ENCODE measurements at places on chromosomes 7 and 10.

- no peak for DNase-seq
These were observed 93.2 kb downstream of the UNCX start for GRCh38 chr7:1325646-1326510.

DNA sequence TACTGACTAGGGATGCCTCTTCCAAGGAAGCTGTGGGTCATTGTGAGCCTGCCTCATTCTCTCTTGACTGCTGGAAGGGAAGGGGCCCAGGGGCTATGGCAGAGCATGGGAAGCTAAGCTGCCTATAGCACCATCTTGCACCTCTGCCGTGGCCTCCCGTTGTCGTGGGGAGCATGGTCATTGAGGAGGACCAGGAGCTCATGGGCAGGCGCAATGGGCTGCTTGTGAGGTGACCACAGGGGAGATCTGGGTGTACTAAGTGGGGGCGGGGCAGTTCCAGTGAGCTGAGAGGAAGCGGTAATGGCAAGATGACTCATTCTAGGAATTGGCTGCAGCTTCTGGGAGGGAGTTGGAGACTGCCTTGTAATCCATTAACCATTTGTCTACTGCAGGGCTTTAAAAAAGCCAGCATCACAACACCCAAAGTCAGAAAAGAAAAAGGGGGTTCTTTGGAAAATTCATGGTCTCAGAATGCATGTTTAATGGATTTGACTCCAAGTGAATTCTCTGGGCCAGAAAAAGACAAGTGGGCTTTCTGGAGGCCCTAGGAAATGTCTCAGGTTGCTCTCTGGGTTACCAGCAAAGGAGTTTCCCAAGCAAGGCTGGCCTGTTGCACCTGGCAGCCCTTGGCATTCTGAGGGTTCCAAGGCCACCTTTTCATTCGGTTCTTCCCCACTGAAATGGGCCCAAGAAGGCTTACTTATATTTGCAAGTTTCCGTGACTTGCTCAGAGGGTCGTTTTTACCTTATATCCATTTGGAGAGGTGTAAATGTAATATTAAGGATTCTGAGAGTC lies 3.6 kb downstream of the DUSP5 start:
- DNase-seq: no peak

GRCh38 chr10:92530891-92531535 lies 42.9 kb downstream of the IDE start:
- no peak for DNase-seq

- no peak for DNase-seq
These were observed 12.9 kb upstream of the INPP5A start for GRCh38 chr10:132524443-132525285.

DNA sequence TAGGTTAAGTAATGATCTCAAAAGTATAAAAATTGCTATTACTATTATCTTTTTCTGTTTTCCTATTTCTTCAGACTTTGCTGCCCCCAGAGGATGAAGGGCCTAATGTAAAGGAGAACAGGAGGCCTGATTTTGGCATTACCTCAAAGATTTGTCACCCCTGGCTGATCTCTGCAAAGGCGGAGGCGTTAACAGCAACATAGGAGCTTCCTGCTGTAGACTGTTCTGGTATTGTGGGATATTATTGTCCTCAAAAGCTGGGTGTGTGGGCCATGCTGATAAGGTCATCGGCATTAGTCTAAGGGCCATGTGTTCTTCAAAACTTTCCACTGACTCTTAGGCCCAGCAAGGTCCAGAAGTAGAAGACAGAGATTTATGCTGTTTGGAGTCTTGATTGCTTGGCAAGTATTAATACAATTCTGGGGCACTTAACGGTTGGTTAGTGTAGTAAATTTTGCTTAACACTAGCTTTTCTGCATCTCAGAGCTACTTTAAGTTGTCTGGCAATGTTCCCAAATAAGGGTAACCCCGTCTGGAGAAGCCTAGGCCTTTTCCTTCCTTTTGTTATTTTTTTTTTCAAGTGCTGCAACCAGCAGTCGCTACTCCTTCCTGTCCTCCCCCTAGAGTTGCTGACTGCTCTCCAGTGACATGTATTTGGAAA lies 14.0 kb upstream of the ENTPD1 start:
- no peak for DNase-seq

GRCh38 chr10:101834341-101834740 lies 9.3 kb downstream of the KCNIP2 start:
- DNase-seq: no peak

DNA sequence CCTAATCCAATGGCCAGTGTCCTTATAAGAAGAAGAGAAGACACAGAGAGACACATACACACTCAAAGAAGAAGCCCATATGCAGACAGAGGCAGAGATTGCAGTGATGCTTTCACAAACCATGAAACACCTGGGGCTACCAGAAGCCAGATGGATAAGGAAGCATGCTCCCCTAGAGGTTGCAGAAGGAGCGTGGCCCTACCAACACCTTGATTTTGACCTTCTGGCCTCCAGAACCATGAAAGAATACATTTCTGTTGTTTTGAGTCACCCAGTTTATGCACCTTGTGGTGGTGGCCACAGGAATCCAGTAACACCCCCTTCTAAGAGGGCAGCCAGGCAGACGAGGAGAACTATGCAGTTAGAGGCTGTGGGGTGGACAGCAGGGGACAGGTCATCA lies 43.5 kb downstream of the AOC1 start:
- no peak for DNase-seq

- no peak for DNase-seq
These were observed 390.8 kb downstream of the POM121L12 start for GRCh38 chr7:53426145-53426750.

DNA sequence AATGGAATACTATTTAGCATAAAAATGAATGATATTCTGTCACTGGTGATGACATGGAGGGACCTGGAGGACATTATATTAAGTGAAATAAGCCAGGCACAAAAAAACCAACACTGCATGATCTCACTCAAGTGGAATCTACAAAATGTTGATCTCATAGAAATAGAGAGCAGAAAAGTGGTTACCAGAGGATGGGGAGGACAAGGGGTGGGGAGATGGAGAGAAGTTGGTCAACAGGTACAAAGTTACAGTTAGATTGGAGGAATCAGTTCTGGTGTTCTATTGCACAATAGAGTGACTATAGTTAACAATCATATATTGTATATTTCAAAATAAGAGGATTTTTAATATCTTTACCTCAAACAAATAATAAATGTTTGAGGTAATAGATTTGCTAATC lies 24.7 kb upstream of the SLC18A3 start:
- no peak for DNase-seq

GRCh38 chr10:50884302-50884701 lies 1.1 kb downstream of the A1CF start:
- no peak for DNase-seq

- DNase-seq: no peak
These were observed 15.2 kb downstream of the ITPRID1 start for GRCh38 chr7:31529103-31529502.

DNA sequence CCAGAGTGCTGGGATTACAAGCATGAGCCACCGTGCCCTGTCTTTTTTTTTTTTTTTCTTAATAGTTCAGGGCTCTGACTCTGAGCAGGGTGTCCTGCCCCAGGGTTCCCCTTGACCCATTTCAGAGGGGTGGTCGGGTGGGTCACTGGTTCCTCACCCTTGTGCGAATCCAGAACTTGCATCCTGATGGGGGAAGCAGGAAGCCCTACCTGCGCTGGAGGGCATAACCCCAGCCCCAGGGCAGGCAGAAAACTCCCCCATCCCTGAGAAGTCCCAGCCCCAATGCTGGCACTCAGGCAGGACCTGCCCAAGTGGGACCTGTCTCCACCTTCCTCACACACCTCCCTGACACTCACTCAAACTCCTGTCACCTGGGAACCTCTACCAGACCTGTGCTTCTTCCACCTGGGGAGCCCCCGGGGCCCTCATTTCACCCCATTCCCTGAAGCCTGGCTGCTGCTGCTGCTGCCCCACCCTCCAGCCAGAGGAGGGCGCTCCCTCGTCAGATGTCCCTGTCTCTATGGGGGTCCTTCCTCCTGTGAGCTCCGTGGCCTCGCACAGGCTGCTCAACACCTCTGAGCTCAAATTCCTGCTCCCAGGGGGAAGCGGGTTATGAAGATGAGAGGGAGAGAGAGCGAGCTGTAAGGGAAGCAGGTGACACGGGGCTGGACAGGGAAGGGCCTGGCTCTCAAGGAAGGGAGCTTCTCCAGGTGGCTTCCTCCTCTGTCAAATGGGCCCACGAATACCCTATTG lies 15.1 kb upstream of the ZNF273 start:
- DNase-seq: no peak

- no peak for DNase-seq
These were observed 106.0 kb downstream of the GALNT17 start for GRCh38 chr7:71237945-71238344.

- DNase-seq: no peak
These were observed 49.1 kb upstream of the NPTX2 start for GRCh38 chr7:98567991-98568390.

DNA sequence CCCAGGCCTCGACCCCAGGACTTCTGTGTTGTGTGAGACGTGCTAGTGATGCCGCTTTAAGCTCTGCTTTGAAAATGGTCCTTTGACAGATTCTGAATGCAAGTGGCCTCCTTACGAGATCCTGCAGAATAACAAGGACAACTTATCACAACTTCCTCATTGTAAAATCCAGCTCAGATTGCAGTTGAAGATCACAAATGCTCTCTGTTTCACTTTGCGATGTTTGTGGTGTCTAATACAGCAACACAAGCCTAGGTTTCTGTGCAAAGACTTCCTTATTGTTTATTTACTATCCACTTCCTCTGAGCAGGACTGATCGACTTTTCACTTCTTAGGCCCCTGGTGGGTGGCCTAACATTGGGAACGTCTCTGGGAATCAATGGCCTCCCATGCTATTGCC lies 31.7 kb upstream of the INSIG1 start:
- DNase-seq: no peak

DNA sequence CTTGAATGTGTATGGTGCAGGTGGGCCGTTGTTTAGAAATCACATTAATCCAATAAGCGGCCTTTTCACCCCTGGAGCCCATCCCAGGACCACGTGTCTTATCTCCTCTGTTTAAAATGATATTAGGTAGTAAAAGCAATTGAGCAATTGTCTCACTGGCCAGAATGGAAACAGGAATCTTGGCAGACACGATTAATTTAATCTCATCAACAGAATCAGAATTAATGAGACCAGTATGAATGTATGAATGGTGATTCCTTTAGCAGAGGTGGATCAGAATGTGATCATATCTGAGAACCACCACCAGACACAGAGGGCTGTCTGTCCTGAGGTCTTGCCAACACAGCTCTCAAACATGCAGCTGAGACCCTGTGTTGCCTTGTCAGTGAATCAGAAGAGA lies 1591.4 kb downstream of the REEP3 start:
- DNase-seq: no peak

DNA sequence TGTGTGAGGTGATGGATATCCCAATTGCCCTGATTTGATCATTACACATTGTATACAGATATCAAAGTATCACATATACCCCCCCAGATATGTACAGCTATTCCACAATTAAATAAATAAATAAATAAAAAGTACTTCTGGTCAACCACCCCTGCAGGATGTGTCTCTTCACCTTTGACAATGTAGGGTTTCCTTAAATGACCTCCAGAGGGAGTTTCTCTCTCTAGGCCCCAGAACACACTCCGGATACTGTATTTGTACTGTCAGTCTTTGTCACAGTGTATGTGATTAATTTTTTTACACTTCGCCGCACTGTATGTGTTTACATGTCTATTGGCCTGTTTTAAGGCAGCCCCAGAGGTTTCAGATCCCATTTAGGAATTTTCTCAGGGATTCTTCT lies 123.6 kb downstream of the ADCYAP1R1 start:
- DNase-seq: no peak

- DNase-seq: no peak
These were observed 3.2 kb upstream of the RSU1 start for GRCh38 chr10:16820421-16820820.

GRCh38 chr10:802506-802905 lies 113.0 kb upstream of the DIP2C start:
- DNase-seq: no peak

DNA sequence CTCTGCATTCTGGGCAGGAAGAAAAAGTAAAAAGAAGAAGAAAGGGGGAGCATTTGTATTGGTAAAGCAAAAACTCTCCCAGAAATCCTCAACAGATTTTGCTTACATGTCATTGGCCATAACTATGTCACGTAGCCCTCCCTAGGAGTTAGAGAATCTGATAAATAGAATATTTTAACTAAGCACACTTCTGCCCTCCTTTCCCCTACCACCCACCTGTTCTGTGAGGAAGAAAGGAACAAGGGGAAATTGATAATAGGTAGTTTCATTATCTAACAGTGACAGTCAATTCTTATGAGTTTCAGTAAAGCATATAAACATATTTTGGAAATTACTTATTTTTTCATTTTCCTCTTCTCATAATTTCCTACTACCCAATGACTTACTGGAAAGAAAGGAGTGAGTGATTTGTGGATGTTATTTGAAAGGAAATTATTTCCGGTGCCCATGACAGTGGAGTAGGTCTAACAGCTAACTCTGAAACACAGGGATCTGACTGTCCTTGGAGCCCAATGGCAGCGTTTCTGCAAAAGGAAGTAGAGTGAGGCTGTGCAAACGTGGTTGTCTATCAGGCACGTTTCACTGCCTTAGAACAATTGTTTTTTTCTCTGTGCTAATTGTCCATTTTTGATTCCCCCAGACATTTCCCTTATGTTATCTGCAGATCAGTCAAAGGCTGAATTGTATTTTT lies 128.6 kb upstream of the MDFIC start:
- DNase-seq: no peak

DNA sequence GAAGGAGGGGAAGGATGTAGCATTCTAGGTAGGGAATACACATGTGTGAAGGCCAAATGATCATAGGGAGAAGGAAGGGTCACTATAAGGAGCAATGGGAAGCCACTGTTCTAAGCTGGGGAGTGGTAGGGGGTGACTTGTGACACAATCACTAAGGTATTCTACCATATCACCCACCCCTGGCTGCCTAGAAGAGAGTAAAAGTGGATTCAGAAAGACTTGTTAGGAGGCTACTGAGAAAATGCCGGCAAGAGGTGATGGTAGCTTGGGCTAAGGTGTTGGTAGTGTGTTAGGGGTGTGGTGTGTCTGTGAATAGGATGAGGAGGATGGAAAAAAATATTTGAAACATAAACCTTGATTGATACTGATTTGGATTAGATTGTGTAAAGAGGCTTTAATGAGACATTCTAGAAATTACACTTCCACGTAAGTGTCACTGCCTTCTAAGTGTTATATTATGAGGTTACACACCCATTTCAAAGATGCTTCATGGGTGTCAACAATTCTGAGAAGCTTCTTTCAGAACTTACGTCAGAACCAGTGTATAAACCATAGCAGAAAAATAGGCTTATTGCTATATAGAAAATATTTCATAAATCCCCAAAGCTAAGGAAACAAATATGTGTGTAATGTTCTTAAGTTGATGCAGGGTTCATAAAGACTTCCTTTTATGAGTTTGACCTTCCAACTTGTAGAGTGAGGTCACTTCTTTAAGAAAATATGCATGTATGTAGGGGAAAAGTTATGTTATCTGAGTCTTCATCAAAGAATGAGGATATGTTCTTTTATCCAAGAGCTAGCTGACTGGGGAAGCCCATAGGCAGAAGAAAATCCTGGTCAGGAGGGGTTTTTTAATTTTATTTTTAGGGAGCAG lies 5.6 kb upstream of the BPGM start:
- DNase-seq: no peak

- DNase-seq: no peak
These were observed 41.9 kb downstream of the CAMK1D start for GRCh38 chr10:12391206-12391605.

Data from NCI-H1092 (cell line).